ENCODE measurements at places on chromosomes 12 and 14.

DNA sequence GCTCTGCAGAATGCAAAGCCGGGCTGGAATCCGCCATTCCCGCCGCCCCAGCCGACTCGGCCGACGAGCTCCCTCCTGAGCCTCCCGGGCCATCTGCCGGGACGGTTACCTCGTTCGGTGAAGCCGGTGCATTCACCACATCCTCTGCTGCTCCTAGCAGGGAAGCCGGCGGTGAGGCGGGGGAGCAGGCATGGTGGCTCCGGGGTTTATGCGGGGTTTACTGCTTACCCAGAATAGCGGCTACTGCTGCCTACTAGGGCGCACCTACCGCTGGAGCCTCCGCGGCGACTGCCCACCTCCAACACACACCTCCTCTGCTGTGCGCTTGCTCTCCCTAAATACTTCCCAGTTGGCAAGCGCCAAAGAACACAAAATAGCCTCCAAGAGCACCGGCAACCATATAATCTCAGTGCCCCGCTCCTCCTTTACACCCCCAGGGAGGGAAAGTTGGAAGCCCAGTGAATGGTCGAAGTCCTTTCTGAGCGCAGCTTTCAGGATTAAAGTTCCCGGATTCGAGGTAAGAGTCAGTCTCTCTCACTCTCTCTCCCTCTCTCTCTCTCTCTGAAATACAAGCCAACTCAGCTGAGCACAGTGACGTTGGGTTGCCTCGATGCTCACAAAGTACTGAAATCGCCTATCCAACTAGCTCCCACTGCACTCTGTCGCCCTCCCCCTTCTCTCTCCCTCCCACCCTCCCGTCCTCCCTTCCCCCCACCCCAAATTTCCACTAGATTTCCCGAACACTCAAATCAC, at the start of gene TBX5:
Gene TBX5, minus strand, starts transcription at position 626 of the 753 bp plus-strand sequence. CDS start 2,246 bp downstream, outside the sequence.
- DNase-seq: no peak

GRCh38 chr12:109517619-109518018, 40.2 kb downstream of the UBE3B start:
- no peak for DNase-seq

DNA sequence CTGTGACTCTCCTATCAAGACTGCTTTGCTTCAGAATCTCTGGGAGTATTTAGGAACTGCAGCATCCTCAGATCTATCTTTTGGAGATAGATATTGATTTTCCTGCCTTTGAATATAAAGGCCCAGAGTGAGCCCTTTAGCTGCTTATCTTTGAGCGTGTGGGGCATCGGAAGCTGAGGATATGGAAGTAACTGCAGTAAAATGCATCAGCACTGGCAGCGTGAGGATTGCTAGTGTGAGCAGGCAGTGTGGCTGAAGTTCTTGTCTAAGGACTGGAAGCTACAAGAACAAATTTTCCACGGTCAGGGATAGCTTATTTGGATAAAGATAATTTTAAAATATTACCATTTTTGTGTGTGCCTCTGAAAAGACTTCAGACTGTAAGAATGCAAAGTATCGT, 474.7 kb downstream of the NPAS3 start:
- DNase-seq: no peak

GRCh38 chr14:38777401-38777800, 325.6 kb downstream of the SEC23A start:
- no peak for DNase-seq

DNA sequence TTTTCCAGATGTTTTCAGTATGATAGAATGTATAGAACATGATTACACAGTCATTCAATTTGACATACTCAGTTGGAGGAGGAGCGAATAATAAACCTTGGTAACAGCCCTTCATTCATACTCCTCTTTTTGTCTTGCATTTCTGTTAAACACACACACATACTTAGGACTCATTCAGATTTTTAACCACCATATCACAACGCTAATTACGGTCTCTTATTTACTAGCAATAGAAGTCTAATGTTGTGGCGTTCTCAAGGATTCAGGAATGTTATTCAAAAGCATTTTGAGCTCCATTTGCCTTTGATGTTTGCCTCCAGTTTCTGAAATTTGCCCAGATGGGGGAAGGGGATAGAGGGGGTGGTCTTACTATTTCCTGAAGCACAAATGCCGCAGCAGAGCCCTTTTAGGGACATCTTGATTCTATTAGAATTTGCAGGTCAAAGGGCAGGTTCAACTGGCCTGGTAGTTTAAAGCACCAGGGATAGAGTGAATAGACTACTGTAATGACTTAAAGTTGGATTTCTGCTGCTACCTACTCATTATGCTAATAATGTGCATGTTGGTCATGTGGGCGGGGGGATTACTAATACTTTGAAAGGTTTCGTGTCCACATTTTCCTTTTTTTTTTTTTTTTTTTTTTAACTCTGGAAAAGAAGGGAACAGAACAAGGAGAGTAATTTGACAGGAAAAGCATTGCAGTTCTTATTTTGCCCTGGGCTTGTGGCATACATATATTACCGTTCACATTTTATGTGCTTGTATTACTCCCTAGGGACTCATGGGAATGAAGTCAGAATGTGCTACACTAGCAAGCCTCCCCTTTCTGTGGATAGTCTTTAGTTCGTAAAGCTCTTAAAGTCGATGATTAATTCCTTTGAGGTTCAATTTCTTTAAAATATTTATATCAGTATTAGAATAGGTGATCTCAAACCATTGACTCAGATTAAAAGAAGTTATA, 226.8 kb downstream of the FBXL14 start:
- no peak for DNase-seq

GRCh38 chr12:14156606-14157005, 175.2 kb upstream of the GRIN2B start:
- DNase-seq: no peak

GRCh38 chr12:119363490-119363889, 29.0 kb downstream of the CCDC60 start:
- DNase-seq: no peak

DNA sequence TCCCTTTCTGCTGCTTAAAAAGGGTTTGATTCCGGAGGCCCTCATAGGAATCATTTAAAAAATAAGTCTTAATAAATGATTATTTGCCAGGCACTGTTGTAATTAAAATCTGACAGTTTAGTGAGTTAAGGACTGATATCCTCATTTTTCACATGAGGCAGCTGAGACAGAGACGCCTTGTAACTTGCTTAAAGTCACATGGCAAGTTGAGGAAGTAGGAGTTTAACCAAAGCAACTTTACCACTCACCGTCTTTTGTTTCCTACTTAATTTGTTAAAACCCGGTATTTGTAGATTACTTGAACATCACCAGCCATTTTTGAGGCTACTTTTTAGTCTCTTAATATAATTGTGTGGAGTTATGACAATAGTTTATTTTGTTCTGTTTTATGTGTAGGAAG, 2.4 kb downstream of the TIGAR start:
- DNase-seq: no peak

DNA sequence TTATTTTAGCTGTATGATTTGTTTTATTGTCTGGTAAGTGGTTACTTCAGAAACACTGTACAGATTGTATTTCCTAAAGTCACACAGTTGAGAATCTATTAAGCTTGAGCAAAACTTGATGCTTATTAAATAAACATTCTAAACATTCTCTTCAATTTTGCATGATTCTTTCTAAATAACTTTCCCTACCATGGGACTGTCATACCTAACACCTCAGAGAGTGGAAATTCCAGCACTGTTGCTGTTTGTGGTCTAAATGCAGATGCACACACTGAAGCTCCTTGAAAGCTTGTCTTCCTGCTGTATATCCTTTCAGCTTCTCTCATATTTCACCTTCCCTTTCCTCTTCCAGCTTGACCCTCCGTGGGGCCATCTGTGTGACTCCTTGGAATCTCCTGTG, 392.0 kb downstream of the LRIG3 start:
- no peak for DNase-seq

DNA sequence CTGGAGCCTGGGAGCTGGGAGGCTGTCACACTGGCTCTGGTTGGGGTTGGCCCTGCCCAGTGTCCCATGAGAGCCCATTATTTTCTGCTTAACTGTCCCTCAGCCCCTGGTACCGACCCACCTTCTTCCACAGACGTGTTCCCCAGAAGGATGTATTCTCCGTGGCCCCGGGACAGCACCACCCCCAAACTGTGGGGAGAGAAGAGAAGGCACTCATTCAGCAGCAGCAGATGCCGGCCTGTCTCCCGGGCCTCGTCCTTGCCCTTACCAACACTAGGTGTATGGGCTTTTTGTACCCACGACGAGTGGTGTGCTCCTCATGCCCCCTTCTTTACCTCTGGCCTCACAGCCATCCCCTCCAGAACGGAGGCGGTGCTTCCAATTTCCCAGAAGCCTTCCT, 38.1 kb downstream of the LRTM2 start:
- no peak for DNase-seq

- no peak for DNase-seq
Measured at GRCh38 chr14:95077345-95077744, 80.0 kb downstream of the DICER1 start.

DNA sequence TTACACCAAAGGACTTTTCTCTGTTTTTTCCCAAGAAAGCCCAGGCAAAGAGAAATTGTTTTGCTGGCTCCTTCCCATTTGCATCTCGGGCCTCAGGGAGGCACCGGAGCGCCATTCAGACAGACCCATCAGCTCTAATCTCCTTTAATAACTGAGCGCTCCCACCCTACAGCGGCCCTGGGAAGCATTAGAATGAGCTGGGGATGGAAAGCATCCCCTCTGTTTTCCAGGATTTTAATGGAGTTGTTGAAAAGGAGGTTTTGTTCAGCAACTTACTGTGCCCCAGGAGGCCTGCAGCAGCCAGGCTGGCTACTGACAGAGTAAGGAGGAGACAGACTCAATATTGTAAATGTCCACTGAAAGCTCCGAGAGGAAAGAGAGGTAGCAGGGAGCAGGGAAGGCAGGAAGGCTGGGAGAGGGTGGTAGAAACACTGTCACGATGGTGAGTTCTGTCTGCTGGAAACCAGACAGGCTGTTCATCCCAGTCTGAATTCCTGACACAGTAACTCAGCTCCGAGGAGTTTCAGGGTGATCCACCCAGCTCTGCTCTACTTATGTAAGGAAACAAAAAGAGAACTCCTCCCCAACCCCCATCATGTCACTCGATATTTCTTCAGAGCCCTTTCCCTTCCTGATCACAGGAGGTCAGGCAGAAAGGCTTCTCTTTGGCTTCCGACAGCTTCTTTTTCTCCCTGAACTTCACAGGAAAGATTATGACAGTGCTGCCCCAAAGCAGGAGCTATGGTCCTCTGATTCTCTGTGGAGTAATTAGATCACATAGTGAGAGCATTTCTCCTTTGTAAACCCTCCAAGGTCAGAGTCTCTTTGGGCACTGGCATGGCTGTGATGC, 62.5 kb upstream of the TMEM132D start:
- no peak for DNase-seq

DNA sequence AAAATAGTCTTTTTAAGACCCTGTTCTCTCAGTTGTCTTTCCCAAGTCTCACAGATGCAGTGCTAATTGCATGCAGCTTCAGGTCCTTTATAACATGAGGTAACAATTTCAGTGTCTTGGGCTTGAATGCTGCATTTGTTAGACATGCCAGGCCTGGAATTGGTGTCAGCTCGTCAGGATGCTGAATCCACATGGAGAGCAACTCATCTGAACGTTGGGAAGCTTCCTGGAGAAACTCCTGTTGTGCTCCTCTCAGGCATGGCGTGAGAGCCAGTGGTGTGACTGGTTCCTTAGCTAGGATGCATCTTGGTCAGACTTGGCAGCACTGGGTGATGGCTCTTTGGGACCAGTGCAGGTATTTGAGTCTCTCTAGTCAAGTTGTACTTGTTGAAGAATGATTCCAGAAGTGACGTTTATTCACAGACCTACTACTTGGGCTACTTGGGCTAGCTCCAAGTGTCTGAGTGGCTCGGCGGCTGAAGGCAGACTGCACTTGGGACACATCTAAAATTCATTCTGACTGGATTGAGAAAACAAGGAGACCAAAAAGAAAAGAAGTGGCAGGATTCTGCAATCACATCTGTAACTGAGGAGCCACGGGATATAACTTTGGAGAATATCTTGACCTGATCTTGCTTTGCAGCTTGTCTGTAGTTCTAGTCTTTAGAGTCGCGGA, 134.8 kb upstream of the ARHGAP5 start:
- no peak for DNase-seq

GRCh38 chr12:29282031-29282816, 98.7 kb downstream of the ERGIC2 start:
- DNase-seq: no peak

GRCh38 chr12:7145671-7146070, 15.5 kb downstream of the CLSTN3 start:
- DNase-seq: no peak

DNA sequence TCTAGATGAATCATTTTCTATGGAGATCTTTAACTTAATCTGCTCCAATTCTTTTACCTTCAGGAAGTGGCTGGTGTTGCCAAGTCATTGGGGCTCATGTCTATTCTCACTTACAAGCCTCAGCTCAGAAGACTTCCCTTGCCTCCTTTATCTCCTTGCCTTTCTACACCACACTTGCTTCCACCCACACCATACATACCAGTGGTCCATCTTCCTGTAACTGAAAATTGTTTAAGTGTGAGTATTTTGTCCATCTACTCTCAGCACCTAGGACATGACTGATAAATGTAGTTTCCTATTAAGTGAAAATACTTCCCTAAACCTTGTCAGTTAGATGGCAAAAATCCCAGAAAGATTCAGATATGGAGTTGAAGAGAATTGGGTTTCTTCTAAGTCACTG, 199.7 kb upstream of the CPNE8 start:
- DNase-seq: no peak
